ENCODE measurements at places on chromosomes 11 and 22.

- no peak for DNase-seq
These were observed at the start of gene TCN2 for GRCh38 chr22:30606455-30607299. TCN2 (plus strand) TSS chr22:30607174; CDS start chr22:30607332, 158 bp downstream.

DNA sequence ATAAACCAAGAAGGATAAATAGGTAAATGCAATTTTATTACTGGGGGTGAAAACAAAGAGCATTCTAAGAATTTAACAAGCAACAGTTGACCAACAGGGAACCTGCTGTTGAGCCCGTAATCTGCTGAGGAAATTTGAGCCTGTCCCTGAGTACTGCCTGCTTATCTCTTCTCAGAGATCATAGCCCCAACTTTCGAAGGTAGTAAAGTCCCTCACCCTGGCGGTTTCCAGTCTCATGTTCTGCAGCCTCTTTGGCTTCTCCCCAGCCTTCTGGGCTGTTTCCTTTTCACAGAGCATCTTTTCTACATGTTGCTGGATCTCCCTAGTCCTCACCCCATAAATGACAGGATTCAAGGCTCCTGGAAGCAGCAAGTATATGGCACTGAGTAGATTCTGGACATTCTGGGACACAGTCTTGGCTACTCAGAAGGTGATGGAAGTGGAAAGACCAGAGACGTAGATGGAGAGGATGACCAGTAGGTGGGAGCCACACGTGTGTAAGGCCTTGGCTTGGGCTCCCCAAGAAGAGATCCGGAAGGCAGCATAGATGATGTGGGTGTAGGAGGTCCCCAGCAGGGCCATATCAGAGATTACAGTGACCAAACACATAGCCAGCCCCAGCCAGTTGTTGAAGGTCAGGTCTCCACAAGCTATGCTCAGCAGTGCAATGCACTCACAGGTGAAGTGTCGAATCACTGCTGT is 51.6 kb downstream of the RRM1 start:
- DNase-seq = no peak

GRCh38 chr11:32723332-32723731 is 71.1 kb downstream of the CCDC73 start:
- DNase-seq = no peak

DNA sequence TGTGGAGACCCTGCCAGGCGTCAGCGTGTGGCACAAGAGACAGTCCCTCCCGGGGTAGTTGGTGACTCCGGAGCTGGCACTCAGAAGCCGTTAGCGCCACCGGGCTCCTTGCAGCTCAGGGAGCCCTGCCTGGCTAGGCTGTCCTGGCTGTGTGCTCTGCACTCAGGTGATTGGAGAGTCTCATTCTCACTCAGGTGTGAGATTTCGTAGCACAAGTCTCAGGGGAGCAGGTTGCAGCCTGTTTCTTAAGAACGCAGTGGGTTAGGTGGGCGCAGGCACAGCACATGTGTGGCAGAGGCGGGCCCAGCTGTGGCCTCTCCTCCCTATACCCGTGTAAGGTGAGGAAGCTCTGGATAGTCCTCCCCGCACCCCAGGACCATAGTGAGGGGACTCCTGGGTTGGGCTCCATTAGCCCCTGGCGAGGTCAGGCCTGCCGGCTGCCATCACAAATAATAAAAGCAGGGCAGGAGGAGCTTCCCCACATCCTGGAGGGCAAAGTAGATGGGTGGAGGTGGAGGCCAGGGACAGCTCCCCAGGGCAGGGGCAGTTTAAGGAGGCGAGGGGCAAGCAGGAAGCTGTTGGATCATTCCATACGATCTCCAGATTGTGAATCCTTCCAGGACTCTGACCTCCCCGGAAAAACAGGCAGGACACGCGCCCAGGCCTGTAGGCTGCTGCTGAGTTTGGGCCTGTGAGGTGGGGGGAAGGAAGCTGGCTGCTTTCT is 39.4 kb downstream of the SBF1 start:
- no peak for DNase-seq

GRCh38 chr11:88105526-88105925 is 69.7 kb downstream of the RAB38 start:
- no peak for DNase-seq

DNA sequence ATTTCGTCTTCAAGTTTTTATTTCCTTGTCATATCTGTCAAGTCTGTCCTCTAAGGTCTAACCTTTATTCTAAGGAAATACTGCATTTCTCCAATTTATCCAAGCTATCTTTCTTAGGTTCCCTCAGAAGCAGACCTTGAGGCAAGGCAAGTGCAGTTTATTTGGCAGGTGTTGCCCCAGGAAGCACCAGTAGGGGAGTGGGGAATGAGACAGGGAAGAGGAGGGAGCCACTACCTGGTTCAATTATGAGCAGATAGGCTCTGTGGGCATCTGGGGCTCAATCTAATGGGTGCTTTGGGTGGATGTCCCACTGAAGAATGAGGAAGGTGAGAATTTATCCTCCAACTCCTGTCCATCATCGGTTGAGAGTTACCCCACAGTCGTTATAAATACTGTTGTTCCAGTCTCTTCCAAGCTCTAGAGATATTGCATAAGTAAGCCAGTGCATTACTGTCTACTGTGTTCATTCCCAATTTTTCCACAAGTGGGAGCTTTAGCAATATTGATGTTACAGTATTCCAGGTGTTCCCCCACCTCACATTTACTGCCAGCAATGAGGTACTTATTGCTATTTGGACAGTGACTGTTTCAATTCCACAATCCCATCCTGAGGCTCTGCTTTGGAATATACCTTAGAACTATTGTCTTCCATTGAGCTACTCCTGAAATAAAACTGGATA is 154.9 kb upstream of the CEP126 start:
- no peak for DNase-seq

- no peak for DNase-seq
These were observed 67.3 kb downstream of the HIPK3 start for GRCh38 chr11:33324302-33324985.
